ENCODE measurements at places on chromosomes 6 and 20. TPM values are rescaled to one million over a fixed set of nuclear protein-coding genes. Genes with fewer than 3 reads are reported as not detected.

Gene MAFB
- total RNA-seq: 11.6 TPM

Gene ZNF334
- total RNA-seq: 1.3 TPM

Gene C6orf141
- total RNA-seq: 18.1 TPM

Gene FAM110A
- total RNA-seq: 0.59 TPM

- DNase-seq: no peak
- no peak overlapping the region for H3K27ac ChIP-seq
- H3K4me3 ChIP-seq: no peak overlapping the region
- peaks cover 8% of the 10 kb centered on the region for H3K4me1 ChIP-seq
Observed at GRCh38 chr6:157229132-157229618, 94.1 kb downstream of the TMEM242 start.

Gene CDH4
- not detected for total RNA-seq

GRCh38 chr20:32387252-32387651 lies 29.1 kb downstream of the ASXL1 start:
- no peak for DNase-seq
- no peak overlapping the region for H3K27ac ChIP-seq
- no peaks in the 10 kb centered on the region for H3K27me3 ChIP-seq
- no peaks in the 10 kb centered on the region for H3K4me1 ChIP-seq
- no peaks in the 10 kb centered on the region for H3K36me3 ChIP-seq

Gene PNLDC1
- total RNA-seq: 0.69 TPM

- H3K4me3 ChIP-seq: no peak overlapping the region
- H3K4me1 ChIP-seq: no peaks in the 10 kb centered on the region
- no peak overlapping the region for H3K27ac ChIP-seq
- H3K27me3 ChIP-seq: no peaks in the 10 kb centered on the region
- no peaks in the 10 kb centered on the region for H3K36me3 ChIP-seq
Observed at GRCh38 chr20:37759052-37759553, 65.3 kb downstream of the CTNNBL1 start.

DNA sequence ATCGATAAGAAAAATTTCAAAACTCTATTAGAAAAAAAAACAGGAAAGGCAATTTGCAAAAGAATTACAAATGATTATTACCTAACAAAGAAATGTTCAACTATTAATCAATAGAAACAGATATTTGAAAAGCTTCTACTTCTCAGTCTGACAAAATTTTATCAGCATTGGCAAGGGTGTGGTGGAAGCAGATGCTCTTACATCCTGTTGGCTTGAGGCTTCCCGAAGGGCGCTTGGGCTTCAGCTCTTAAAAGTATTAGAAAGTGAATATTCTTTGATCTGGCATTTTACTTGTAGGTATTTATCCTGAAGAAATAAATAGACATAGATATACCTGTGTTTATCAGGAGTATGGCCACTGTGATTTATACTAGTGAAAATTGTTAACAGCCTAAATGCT lies 38.7 kb downstream of the SLC35D3 start:
- no peak overlapping the region for H3K4me3 ChIP-seq
- no peak overlapping the region for H3K27ac ChIP-seq
- H3K4me1 ChIP-seq: no peaks in the 10 kb centered on the region
- H3K36me3 ChIP-seq: no peaks in the 10 kb centered on the region
- no peak for DNase-seq

- no peaks in the 10 kb centered on the region for H3K4me1 ChIP-seq
- no peaks in the 10 kb centered on the region for H3K27me3 ChIP-seq
- H3K4me3 ChIP-seq: no peak overlapping the region
- no peak for DNase-seq
- no peaks in the 10 kb centered on the region for H3K36me3 ChIP-seq
- no peak overlapping the region for H3K27ac ChIP-seq
Observed at GRCh38 chr6:141677598-141678211, 455.0 kb upstream of the GJE1 start.

Gene GPX5
- total RNA-seq: not detected

Gene WFDC12
- total RNA-seq: not detected

DNA sequence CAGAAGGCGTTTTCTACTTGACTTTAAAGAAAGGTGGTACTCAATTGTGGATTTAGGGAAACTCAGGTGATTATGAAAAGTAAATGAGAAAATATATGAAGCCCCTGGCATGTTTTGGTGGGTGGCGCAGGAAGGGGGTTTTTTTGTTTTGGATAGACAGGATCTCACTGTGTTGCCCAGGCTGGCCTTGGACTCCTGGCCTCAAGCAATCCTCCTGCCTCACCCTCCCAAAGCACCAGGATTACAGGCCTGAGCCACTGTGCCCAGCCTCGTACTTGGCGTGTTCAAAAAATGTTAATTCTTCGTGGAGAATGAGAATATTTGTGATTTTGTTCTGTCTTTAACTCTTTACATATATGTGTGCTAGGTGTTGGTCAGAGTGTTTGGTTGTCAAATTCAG lies 32.1 kb upstream of the C20orf144 start:
- no peaks in the 10 kb centered on the region for H3K36me3 ChIP-seq
- H3K4me3 ChIP-seq: no peak overlapping the region
- H3K4me1 ChIP-seq: no peaks in the 10 kb centered on the region
- H3K27me3 ChIP-seq: no peaks in the 10 kb centered on the region

DNA sequence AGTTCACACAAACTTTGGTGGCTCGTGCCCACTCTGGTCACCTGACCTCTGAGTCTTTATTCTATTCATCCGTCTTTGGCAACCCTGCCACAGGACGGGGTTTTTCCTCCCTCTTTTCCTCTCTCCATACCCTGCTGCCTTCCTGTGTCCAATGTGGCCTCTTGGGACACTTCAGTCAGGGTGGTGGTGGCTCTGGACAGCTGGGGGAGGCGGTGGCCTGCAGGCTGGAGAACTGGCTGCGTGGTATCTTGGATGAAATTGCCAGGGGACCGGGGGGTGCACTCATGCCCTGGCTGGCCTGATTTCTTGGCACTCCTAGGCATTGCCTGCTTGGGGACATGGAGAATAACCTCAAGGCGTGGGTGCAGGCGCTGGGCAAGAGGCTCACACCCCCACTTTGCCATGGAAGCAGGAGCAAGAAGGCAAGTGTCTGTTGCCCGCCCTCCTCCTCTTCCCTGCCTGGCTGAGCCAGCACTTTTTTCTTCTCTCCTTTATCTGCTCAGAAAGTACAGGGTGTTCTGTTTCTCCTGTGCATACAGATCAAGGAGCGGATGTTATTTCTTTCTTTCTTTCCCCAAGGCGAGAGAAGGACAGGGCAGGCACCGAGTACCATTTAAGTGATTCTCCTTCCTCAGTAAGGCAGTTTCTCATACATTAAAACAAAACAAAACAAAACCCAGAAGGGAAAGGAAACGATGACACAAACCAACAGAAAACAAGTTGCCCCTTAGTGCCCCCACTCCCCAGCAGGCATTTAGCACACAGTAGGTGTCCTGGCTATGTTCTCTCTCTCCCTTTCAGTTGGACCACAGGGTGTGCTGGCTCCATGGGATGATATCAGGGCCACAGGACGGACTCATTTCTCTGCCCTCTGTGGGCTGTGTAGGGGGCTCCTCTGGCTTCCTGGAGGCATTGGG lies 155.5 kb upstream of the RNF24 start:
- peak overlapping the region; percentile 72 for H3K27ac ChIP-seq
- H3K4me3 ChIP-seq: no peak overlapping the region
- H3K36me3 ChIP-seq: no peaks in the 10 kb centered on the region
- H3K4me1 ChIP-seq: no peaks in the 10 kb centered on the region
- no peaks in the 10 kb centered on the region for H3K27me3 ChIP-seq
- no peak for DNase-seq

Gene C6orf15
- not detected for total RNA-seq

Gene RIMS1
- total RNA-seq: not detected

Gene TFAP2C
- total RNA-seq: 6.0 TPM

DNA sequence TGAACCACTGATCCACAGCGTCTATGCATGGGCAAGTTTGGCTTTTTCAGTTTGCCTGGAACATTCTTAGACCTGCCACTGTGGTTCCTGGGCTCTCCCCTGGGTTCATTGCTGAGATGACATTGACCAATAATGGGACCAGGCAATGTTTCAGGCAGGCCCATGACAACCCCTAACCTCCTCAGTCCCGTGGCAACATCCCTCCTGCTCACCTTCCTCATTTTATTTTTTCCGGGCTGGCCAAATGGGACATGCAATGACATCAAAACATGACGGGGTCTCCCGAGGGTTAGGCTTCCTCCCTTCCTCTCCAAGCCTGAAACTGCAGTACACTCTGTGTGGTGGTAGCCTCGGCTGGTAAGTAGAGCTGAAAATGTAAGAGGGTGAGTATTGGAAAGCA lies 234.0 kb upstream of the RREB1 start:
- no peaks in the 10 kb centered on the region for H3K27me3 ChIP-seq
- DNase-seq: no peak
- H3K4me1 ChIP-seq: no peaks in the 10 kb centered on the region
- H3K36me3 ChIP-seq: no peaks in the 10 kb centered on the region
- no peak overlapping the region for H3K4me3 ChIP-seq
- H3K27ac ChIP-seq: no peak overlapping the region

Gene QKI
- 93.5 TPM for total RNA-seq

Gene MCCD1
- total RNA-seq: not detected

DNA sequence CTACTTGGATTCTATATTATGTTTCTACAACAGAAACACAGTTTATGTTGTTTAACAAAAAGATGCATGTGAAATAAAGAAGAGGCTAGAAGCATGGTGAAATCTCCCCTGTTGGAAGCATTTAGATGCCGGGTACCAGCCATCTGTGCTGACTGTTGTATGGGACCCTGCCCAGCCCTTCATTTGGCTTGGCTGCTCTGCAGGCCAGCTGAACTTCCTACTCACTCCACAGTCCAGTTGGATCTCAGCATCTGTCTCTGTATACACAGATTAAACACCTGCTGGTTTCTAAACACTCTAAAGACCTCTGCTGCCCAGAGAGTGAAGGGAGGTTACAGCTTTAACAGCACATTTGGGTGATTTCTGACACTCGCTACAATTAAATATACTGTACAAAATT lies 228.3 kb downstream of the SLC35F1 start:
- no peak overlapping the region for H3K4me3 ChIP-seq
- H3K4me1 ChIP-seq: no peaks in the 10 kb centered on the region
- no peak for DNase-seq
- no peak overlapping the region for H3K27ac ChIP-seq
- H3K36me3 ChIP-seq: no peaks in the 10 kb centered on the region

Gene FAM83B
- not detected for total RNA-seq

DNA sequence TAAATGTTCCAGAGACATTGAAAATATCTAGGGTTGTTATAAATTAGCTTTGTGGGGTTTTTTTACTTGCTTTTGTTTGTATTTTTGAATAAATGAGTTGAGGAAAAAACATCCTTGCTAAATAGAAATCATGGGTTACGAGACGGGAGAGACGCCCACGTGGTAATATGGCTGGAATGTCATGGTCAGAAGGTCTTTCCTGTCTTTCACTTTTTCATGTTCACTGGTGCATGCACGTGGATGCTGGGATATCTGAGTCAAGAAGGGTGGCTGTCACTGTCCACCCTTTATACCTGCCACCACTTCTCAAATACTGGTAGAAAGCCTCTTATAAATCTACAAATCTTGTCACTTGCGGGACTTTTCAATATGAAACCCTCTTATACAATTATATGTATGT lies 258.7 kb upstream of the AGPAT4 start:
- no peak overlapping the region for H3K4me3 ChIP-seq
- no peak overlapping the region for H3K27ac ChIP-seq
- H3K36me3 ChIP-seq: no peaks in the 10 kb centered on the region
- no peaks in the 10 kb centered on the region for H3K4me1 ChIP-seq
- H3K27me3 ChIP-seq: no peaks in the 10 kb centered on the region

DNA sequence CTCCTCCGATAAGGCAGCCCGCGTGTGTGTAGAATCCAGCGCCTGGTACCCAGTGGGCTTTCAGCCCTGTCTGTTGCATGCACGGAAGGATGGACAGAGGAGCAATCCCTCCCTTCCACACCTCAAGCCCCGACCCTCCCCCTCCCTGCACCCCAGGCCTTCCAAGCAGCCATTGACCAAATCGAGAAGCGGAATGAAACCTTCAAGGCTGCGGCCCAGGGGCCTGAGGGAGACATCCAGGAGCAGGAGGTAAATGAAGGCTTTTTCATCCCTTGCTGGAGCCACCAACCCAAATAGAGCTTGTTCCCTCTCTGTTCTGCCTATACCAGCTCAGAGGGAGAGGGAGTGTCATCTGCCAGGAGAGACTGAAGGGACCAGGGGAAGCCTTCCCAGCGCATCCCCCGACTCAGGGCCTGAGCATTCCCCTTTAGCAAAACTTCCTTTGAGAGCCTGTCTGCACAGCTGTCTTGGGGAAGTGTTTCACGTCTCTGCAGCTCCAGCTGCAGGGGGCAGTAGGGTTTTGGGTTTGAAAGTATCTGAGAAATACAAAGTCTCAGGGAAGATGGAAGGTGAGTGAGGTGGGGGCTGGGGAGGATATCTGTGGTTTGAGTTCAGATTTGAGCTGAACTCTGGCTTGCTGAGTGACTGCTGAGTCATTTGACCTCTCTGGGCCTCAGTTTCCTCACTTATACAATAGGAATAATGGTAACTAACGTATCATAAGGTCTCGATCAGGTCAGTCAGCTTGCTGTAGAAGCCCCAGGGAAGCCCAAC lies 16.1 kb downstream of the FGD2 start:
- no peak overlapping the region for H3K27ac ChIP-seq
- no peaks in the 10 kb centered on the region for H3K36me3 ChIP-seq
- H3K4me1 ChIP-seq: no peaks in the 10 kb centered on the region
- no peak for DNase-seq
- no peak overlapping the region for H3K4me3 ChIP-seq
- H3K27me3 ChIP-seq: no peaks in the 10 kb centered on the region

DNA sequence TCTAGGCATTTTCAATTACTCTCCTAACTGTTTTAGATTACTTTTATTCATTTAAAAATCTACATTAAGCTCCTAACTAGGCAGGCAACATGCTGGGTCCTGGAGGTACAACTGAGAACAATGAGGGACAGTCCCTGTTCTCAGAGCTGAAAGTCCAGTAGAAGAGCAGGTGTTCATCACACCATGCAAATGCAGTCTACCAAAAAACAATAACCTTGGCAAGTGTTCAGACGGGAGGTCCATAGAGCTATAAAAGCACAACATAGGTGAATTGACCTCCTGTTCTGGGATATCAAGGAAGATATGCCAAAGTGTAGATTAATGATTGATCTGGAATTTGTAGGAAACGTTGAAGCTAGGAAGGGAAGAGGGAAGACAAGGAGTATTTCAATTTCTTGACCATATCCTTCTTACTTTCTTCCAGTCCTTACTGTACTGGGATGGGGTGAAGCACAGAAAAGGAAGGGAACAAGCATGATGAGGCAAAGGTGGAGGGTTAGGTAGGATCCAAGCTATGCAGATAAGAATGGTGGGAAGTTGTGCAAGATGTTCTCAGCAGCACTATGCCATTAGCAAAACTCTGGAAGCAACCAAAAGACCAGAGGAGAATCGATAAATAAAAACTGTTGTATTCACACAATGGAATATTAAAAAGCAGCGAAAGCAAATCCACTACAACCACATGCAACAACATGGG lies 485.7 kb upstream of the JARID2 start:
- no peaks in the 10 kb centered on the region for H3K36me3 ChIP-seq
- no peaks in the 10 kb centered on the region for H3K4me1 ChIP-seq
- no peaks in the 10 kb centered on the region for H3K27me3 ChIP-seq
- DNase-seq: no peak

Data from uterus (tissue), 4 donors.